ENCODE measurements at places on chromosomes 11 and 22.
A peak's percentile ranks its signal among the peaks of the same experiment; 100 is the strongest.

DNA sequence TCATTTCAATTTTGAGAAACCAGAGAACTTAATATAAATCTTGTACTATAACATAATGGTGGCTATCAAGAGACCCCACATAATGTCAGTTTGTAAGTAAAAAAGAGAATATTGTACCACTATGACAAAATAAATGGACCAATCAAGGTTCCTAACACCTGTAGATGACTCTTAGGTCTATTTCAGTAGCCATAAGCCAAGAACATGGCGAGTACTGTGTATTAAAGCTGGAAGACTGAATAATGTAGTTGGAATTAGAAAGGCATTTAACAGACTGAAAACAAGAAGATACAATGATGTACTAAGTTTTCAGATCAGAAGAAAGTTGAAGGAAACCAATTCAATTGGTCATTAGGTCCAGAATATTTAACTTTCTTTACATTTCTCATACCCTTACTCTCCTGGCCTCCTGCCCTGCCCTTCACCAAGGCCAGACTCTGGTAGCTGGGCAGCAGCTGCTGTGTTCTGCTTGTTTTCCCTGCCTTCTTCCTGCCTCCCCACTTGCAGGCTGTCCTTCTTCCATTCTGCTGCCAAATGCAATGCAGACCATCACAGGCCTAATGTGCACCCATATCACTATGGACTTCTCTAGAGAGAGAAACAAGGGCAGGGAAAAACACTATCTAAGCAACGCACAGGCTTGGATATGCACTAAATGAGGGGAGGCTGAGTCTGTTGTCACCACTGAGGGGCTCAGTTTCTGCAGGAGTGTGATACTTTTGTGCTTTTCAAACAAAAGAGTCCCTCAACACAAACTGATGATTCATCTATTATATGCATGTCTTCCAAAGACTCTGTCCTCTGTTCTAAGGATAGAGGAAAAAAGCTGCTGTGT is 60.1 kb downstream of the RAB30 start:
- DNase-seq, result no peak

DNA sequence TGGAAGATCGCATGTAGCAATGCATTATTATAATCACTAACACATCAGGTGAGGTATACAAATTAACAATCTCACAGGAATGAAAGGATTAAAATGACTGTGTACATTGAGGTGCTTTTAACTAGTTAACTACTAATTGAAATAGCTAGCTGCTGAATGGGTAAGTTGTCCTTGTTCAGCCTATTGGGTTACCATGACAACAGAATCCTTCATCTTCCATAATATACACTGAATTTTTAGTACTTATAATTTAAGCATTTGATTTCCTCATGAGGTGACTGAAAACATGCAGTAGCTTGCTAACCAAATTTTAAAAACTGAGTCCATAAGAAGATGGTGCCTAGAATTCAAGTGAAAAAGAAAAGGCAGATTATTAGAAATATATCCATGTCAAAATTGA is 347.9 kb downstream of the FAT3 start:
- DNase-seq, result no peak

- DNase-seq, result no peak
Observed at GRCh38 chr22:35582218-35582860, 34.8 kb downstream of the MB start.

- DNase-seq, result no peak
Observed at GRCh38 chr11:75420224-75421034, 12.6 kb downstream of the KLHL35 start.

- no peak for DNase-seq
Observed at GRCh38 chr22:48342016-48342415, 1485.7 kb downstream of the BRD1 start.

GRCh38 chr11:34798985-34799384 is 117.2 kb downstream of the APIP start:
- DNase-seq, result no peak

GRCh38 chr22:23670378-23671295 is 20.2 kb upstream of the RGL4 start:
- DNase-seq, result no peak

GRCh38 chr11:119378851-119379465 is 2.5 kb downstream of the USP2 start:
- DNase-seq, result peak; percentile 49

DNA sequence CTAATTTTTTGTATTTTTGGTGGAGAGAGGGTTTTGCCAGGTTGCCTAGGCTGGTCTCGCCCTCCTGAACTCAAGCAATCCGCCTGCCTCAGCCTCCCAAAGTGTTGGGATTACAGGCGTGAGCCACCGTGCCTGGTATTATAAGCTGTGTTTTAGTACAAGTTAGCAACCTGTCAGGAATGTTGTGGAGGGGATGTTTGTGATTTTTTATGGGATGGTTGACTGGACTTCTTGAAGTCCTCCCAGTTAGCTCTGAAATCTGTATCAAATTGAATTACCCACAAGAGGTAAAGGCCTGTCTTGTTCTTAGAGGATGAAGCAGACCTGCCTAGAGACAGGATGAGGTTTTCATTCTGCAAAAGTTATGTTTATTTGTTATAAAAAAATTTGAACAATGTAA is 34.1 kb upstream of the IL18BP start:
- no peak for DNase-seq

- no peak for DNase-seq
Observed at GRCh38 chr22:23763954-23764353, 1.2 kb downstream of the C22orf15 start.

All from NCI-H226 (cell line).